ENCODE measurements at places on chromosomes 1 and 21. TPM values are rescaled to one million over a fixed set of nuclear protein-coding genes. Genes with fewer than 3 reads are reported as not detected.
A peak's percentile ranks its signal among the peaks of the same experiment; 100 is the strongest.

- DNase-seq, result no peak
These were observed 759.8 kb downstream of the ADGRL2 start for GRCh38 chr1:82560566-82560965.

GRCh38 chr1:76285578-76286135 is 211.1 kb downstream of the ST6GALNAC3 start:
- DNase-seq, result no peak

- no peak for DNase-seq
These were observed 238.5 kb downstream of the PTGER3 start for GRCh38 chr1:70809069-70809468.

DNA sequence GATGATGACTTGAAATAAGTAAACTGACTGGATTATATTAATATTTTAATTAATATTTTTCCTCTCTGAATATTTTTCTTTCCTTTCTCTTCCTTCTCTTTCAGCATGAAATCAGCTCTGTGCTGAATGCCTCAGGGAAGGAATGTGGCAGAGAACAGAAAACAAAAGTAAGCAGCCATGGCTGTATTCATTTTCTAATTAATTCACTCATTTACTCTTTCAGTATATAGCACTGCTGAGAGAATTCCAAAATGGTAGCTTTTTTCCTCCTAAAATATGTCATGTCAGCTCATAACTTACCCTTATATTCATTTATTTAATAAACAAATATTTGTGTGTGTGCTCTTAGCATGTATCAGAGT is 522.5 kb downstream of the PTPRC start:
- no peak for DNase-seq

DNA sequence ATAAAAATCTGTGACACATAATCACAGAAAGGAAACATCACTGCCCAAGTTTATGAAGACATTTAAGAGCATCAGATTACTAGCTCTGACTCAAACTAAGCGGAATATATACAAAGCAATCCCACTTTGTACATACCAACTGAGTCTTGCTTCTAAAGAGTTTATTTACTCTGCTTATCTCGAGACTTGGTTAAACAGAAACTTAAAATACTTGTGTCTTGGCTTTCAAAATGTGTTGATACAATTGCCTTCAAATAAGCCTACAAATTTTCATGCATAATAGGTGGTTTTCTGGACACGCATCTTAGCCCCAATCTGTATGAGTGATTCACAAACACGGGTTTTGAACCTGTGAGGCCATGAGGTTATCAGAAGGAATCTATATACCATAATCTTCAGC is 21.0 kb downstream of the CD160 start:
- DNase-seq, result peak; percentile 11

- DNase-seq, result no peak
These were observed 893.5 kb downstream of the LTN1 start for GRCh38 chr21:28099001-28099705.

DNA sequence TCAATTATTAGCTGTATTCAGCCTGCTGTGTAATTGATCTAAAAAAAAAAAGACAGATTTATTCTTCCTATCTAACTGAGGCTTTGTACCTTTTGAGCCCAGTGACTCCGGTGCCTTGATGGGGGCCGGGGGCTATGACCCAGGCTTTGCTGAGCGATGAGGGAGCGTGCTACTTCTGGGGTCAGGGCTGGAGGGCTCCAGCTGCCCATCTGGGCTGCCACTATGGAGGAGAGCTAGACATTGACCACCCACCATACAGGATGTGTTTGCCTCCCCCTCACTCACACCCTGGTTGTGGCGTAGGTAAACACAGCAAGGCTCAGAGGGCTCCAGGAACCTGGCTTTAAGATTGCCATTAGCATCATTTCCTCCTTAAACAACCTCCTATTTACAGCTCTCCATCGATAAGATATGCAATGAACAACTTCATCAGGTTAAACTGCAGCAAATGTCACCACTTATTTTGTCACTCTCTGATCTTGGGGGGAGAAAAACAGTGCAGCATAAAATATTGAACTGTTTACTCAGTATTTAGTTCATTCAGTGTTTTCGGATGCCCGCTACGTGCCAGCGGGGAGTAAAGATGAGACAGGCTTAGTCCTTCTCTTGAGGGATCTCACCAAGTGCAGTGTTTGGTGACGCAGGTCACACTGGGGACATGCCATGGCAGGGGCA is 231.6 kb downstream of the KIF26B start:
- no peak for DNase-seq

DNA sequence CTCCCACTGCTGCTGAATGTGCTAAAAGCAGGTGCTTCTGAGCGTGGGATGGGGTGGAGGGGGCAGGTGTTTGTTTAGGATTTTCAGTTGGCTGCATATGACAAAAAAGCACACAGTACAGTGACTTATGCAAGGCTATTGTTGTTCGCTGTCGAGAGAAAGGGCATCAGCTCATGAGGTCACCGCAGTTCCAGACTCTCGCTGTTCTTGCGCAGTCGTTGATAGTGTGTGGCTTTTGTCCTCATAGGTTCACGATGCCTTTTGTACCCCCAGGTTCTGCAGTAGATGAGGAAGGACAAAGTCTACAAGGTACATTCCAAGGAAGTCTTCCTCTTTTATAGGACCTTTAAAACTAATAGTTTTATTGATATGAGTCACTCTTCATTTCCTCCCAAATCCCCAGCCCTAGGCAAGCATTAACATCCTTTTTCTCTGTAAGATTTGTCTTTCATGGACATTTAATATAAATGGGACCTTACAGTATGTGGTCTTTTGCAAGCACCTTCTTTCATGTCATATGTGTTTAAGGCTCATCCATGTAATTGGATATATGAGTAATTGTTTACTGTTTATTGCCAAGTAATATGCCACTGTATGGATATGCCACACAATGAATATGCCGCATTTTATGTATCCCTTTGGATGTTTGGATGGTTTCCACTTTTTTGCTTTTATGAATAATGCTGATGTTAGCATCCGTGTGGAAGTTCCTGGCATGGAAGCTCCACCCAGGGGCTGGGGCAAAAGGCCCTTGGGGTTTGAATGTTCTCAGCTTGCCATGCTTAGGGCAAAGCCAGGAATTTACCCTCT is 14.5 kb upstream of the NLRP3 start:
- DNase-seq, result peak; percentile 26

DNA sequence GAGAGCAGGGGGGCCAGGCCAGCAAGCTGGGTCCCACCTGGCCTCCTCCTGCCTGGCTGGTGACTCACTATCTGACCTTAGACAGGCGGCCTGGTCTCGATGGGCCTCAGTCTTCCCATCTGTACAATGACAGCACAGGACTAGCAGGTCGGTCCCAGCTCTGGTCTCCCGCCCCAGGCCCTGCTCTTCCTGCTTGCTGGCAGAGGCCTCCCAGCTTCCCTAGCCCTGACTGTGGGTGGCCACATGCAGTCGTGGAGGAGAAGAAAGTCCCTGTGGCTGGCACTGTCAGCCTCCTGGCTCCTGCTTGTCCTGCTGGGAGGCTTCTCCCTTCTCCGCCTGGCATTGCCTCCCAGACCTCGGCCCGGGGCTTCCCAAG is 817 bp downstream of the EXTL1 start:
- DNase-seq, result no peak

GRCh38 chr1:243230914-243231313 is 24.2 kb downstream of the CEP170 start:
- DNase-seq, result peak; percentile 30

DNA sequence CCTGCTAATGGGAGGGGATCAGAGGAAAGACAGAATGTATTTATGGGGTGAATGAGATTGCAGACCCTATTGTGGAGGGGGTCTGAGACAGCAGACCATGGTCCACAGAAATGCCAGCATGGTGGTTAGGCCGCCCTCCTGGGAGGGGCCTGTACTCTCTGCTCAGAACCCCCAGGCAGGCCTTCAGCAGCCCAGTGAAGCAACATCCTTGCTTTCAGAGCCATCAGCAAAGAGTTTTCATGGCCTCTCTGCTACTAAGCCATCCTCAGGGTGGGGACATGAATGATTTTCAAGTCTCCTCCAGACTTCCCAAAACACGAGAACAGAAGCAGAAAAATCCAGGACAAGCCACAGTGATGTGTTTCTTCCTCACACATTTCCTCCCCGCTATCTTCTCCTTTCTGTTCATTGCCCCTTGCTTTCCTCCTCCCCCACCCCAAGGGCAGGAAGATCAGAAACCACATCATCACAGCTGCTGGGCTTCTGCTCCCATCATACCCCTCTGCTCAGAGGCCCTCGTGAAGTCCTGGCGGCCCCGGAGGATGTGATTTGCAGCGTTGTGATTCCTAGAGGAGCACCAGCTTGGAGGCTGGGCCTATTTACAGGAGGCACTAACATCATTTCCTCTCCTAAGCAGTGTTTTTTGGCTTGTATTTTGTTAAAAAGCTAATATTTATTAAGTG is 48.0 kb downstream of the ABCA4 start:
- no peak for DNase-seq

DNA sequence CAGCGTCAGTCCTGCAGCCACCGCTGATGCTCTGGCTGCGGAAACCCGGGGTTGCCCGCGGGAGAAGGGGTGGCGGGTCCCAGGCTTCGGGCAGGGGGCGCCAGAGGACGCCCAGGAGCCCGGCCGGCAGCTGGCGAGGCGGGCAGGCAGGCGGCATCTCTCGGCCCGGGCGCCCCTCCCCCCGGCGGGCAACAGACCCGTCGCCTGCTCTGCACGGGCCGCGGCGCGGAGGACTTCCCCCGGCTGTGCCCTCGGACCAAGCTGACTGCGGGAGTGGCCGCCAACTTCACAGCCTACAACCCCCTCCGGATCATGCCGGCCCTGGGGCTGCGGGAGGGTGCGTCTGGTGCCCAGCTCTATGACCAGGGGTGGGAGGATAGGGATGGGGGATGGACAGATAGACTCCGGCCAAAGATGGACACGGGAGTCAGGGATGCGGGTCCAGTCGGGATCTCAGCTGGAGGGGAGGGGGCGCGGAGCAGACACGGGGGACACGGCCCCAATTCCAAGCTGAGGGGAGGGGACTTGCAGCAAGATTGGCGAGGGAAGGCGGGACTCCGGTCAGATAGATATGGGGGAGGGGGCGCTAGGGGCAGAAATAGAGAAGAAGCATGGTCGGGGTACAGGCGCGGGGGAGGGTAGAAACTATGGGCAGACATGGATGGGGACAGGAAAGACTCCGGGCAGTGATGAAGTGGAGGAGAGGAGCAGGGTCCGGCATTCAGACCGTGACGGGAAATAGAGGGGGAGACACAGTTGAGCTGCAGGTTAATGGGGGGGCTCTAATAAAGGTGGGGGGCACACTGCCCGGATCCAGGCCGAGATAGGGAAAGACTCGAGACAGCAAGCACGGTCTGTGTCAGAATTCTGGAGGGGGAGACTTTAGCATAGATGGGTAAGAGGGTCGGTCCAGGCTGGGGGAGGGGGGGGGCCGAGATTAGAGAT is 1.1 kb downstream of the ADGRB2 start:
- DNase-seq, result peak; percentile 83

DNA sequence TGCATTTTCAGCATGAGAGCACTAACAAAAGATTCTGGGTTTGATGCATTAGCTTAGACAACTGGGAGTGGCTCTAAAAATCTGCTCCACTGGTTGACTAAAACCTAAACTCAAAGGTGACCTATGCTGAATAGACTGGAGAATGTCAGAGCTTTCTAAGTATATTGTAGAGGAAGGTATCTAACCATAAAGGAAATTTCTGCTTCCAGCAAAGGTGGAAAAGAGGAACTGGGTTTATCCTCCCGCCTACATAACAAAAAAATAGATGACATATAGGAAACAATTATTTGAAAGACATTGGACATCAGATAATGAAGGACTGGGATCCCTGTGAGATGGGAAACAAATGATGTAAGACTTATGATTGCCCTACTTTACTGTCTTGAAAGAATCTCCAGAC is 35.8 kb upstream of the CR2 start:
- no peak for DNase-seq

DNA sequence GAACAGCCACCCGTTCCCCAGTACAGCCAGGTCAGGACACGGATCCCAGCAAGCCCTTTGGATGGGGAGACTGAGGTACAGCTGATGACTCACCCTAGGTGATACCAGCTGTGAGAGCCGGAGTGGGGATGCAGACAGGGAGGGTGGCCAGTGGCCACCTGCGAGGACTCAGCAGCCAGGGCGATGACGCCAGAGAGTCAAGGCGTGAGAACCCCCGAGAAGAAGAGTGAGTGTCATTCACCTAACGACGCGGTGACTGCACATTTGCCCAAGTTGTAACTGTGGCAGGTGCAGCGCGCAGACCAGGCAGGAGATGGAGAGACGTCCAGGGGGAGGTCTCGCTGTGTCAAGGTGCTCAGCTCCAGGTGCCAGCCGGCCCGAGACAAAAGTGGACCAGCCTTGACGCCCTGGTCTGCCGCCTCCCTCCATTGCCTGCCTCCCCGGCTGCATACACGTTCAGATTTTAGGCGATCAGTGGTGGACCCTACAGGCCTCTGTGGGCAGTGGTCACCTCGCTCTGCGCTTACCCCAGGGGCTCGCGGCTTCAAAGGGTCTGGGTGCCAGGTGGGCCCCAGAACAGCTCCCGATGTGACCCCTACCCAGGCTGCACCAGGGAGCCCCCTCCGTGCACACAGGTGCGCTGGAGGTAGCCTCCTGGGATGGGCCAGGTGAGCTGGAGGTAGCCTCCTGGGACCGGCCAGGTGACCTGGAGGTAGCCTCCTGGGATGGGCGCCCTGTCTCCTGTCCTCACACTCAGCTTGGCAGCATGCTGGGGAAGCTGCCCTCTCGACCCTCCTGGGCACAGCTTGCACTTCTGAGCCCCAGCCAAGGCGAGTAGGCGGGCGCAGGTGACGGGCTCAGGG is 11.9 kb downstream of the LRRC3 start:
- DNase-seq, result no peak

DNA sequence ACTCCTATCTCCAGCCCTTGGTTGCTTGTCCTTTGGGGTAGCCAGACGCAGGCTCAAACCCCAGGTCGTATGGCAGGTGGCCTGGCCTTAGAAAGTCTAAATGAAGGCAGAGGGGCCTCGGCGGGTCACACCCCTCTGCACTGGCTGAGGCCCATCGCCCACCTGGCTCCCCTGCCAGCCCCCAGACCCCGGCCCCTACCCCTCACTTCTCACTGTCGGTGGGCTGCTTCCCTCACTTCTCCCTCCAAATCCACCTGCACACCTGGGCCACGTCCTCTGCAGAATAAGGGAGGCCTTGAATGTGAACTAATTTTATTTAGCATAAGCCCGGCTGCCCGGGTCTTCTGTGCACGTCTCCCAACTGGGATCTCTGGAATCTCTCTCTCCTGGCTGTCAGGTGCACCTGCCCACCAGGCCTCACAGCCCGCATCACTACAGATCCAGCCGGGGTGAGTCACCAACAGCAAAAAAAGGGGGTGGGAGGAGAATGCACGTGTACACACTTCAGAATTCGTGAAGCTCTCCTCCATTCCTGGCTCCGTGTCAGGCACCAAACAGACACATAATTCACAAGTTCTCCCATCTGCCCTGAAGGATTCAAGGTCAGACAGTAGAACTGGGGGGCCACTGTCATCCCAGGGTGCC is 107.5 kb upstream of the SIM2 start:
- no peak for DNase-seq

- no peak for DNase-seq
These were observed 112.1 kb upstream of the ARTN start for GRCh38 chr1:43821471-43821870.

Gene FLG2
- total RNA-seq, result not detected

Gene GJA9
- not detected for total RNA-seq

Gene SUMO3
- 130 TPM for total RNA-seq

Gene KIF21B
- total RNA-seq, result 5.2 TPM

Gene ANKRD65
- total RNA-seq, result not detected

Gene CLDN8
- not detected for total RNA-seq

Gene HSPB7
- not detected for total RNA-seq

Gene TNFSF18
- total RNA-seq, result 0.03 TPM

Gene PRAMEF26
- not detected for total RNA-seq

Gene EPHA10
- total RNA-seq, result not detected
